A549 treated with DMSO at 1 μM for 4 hours (cell line): ENCODE measurements at places on chromosomes 4 and X. TPM values are rescaled to one million over a fixed set of nuclear protein-coding genes. Genes with fewer than 3 reads are reported as not detected.

Gene SOD3
- total RNA-seq: not detected in 5 replicates

Gene USP26
- not detected in 5 replicates for total RNA-seq

Gene MAGEB1
- total RNA-seq: not detected in 5 replicates

Gene SMARCA1
- 34.0 to 51.6 TPM (median 49.6 TPM) in 5 replicates for total RNA-seq

Gene ZDHHC15
- not detected in 5 replicates for total RNA-seq

Gene GAGE12D
- total RNA-seq: not detected in 5 replicates

Gene PRICKLE3
- 17.1 to 22.4 TPM (median 20.3 TPM) in 5 replicates for total RNA-seq

Gene PPP4R3C
- total RNA-seq: not detected in 5 replicates

Gene CCDC149
- 1.4 to 2.5 TPM (median 1.8 TPM) in 5 replicates for total RNA-seq

Gene TBC1D8B
- total RNA-seq: 1.2 to 2.0 TPM (median 1.7 TPM) in 5 replicates

Gene LNX1
- 0.03 to 0.09 TPM (median 0.04 TPM) in 4 of 5 replicates, not detected in the other for total RNA-seq

Gene SETD7
- total RNA-seq: 40.0 to 50.8 TPM (median 46.0 TPM) in 5 replicates

Gene NWD2
- total RNA-seq: not detected in 5 replicates

Gene ATOH1
- total RNA-seq: not detected in 5 replicates

Gene STAP1
- not detected in 5 replicates for total RNA-seq

Gene ZNF185
- total RNA-seq: 6.3 to 8.1 TPM (median 7.4 TPM) in 5 replicates

Gene LRIT3
- 0.03 to 0.07 TPM (median 0.06 TPM) in 4 of 5 replicates, not detected in the other for total RNA-seq

Gene FATE1
- not detected in 5 replicates for total RNA-seq

Gene MAGEA3
- 2.8 to 5.4 TPM (median 3.4 TPM) in 5 replicates for total RNA-seq

Gene MED14
- 21.2 to 28.9 TPM (median 25.2 TPM) in 5 replicates for total RNA-seq

Gene AR
- 3.4 to 4.7 TPM (median 4.1 TPM) in 5 replicates for total RNA-seq

Gene TRIML1
- total RNA-seq: 0.05 TPM in 1 of 5 replicates, not detected in the others

Gene PDHA2
- not detected in 5 replicates for total RNA-seq

Gene PAGE5
- total RNA-seq: not detected in 5 replicates

Gene TMEM129
- total RNA-seq: 18.3 to 25.6 TPM (median 22.0 TPM) in 5 replicates

Gene MAGEC3
- not detected in 5 replicates for total RNA-seq

Gene RTL5
- total RNA-seq: 2.3 to 2.8 TPM (median 2.5 TPM) in 5 replicates
